ENCODE measurements at places on chromosomes 6 and 20.

GRCh38 chr20:25253606-25254275 is 5.9 kb downstream of the PYGB start:
- peak; percentile 1 for DNase-seq

- no peak for DNase-seq
These were observed 67.0 kb upstream of the FRMD1 start for GRCh38 chr6:168145747-168146596.

GRCh38 chr6:13678255-13678983 is 33.2 kb downstream of the RANBP9 start:
- DNase-seq = no peak

- DNase-seq = no peak
These were observed 427.0 kb upstream of the SPTLC3 start for GRCh38 chr20:12581644-12582289.

DNA sequence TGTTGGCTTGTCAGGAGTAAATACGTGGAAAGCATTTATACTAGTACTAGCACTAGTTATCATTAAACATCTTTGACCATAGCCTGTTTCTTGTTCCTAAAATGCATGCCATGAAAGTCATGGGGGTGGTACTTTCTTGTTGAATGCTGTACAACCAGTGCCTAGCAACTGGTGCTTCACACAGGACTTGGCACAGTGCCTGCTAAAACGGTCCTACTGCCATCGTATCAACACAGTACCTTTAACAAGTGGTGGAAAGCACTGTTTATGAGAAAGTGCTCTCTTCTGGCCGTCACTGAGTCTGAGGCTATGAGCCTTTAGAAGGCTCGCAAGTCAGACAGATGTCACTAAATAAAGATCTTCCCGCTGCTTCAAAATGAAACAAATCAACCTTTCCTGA is 21.6 kb downstream of the ZNFX1 start:
- DNase-seq = no peak

DNA sequence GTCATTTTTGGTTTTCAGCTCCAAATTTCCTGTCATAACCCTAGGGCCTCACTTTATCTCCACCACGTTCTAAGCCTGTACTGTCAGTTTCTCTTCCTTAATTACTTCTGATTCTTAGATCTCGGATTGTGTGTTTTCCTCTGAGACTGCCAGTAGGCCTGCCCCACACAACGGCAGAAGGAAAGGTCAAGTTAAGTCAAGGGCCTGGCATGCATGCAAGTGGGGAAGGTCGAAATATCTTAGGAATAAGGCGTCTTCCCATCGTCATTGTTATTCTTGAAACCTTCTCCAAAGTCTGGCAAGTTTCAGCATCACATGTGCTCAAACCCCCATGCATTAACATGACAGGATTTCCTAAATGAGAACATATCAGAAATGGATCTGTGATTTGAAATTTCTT is 203.5 kb upstream of the TSHZ2 start:
- DNase-seq = no peak

- no peak for DNase-seq
These were observed 27.2 kb downstream of the L3MBTL3 start for GRCh38 chr6:130045622-130046021.

DNA sequence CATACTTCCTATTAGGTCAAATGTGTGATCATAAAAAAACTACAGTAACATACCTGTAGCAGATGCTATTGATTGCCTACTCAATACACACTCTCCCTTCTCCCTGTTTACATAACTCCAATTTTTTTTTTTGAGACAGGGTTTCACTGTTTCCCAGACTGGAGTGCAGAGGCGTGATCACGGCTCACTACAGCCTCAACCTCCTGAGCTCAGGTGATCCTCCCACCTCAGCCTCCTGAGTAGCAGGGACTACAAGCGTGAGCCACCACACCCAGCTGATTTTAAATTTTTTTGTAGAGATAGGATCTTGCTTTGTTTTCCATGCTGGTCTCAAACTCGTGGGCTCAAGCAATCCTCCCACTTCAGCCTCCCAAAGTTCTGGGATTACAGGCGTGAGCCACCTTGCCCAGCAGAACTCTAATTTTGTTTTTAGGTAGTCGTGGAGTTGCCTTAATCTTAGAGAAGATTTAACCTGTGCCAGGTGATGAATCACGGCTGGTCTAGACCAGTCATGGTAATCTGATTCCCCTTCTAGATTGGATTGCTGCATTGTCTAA is 14.0 kb upstream of the KIF3B start:
- DNase-seq = no peak

GRCh38 chr20:32153156-32153665 is 43.7 kb downstream of the TM9SF4 start:
- no peak for DNase-seq

GRCh38 chr20:6680854-6681253 is 86.6 kb upstream of the BMP2 start:
- no peak for DNase-seq

GRCh38 chr6:71181565-71181964 is 107.0 kb upstream of the OGFRL1 start:
- DNase-seq = no peak

DNA sequence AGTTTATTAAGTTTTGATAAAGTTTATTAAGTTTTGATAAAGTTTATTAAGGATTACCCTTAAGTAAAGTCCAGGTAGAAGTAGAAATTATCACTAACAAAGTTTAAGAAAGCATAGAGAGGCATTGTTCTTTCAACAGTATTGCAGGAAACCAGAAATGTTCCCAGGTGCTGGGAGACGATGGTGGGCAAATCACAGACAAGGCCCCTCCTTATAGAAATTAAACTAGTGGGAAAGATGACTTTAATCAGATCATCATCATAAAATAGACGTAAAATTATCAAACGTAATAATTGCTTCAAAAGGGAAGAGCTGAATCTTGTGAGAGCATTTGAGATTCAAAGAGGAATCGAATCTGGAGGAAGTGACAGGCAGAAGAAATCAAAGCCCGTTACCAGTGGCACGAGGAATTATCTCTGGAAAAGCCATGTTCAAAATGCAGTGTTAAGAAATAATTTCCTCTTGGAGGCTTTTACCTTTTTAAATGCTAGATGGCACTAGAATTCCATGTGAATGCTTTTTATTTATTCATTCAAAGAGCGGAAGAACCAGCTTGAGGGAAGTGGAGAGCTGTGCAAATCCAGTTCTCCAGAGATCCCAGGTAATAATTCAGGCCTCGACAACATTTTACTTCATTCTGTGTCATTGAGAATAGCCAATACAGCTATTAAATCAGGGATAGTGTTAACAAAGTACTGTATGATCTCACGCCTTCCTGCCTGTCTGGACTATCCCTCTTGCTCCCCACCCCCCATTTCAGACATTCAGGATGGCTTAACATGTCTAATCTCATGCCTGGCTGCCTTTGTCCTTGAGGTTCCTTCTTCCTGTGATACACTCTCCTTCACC is 1.0 kb upstream of the APMAP start:
- DNase-seq = peak; percentile 18

GRCh38 chr6:81376745-81377144 is 375.7 kb downstream of the TENT5A start:
- DNase-seq = no peak

- peak; percentile 99 for DNase-seq
These were observed at the start of gene MED23 for GRCh38 chr6:131627724-131628682. Gene MED23, minus strand, starts transcription at chr6:131628242. Its CDS starts 193 bp downstream, at chr6:131628049.

- peak; percentile 70 for DNase-seq
These were observed at the start of gene POU3F2 for GRCh38 chr6:98834060-98835031. Gene POU3F2, plus strand, starts transcription at chr6:98834574. Its CDS starts 300 bp downstream, at chr6:98834874.

DNA sequence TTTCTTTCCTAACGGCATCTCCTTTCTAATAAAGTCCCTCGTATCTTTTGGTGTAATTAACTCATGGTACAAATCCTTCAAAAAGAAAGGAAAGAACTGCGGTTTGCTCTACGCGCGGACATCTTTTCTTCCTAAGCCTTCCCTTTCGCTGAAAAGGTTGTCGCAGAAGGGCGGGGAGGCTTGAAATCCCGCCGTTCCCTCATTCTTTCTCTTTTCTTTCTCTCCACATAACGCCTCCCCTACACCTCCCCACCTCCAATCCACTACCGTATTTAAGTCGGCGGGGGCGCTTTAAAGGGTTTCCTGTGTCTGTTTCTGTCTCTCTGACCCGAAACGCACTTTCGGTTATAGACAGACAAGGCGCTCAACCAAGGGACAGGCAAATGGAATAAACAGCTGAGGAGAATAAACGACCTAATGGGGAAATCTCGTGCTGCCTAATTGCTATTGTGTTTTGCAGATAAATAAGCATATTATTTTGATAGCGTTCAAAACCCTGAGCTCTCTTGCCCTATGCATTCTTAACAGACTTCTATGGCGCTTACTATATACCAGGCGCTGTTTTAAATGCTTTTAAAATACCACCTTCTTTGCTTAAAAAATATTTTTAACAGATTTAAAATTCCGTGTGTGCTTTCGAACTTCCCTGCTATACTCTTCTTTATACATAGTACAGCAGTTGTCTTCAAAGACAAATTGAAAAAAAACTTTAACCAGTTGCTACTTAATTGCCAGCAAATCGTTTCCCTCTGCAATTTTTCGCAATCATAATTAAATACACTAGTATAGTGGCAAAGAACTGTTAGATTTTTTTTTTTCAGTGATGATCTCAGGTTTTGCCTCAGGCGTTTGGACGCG is 2.5 kb upstream of the HEY2 start:
- peak; percentile 75 for DNase-seq

DNA sequence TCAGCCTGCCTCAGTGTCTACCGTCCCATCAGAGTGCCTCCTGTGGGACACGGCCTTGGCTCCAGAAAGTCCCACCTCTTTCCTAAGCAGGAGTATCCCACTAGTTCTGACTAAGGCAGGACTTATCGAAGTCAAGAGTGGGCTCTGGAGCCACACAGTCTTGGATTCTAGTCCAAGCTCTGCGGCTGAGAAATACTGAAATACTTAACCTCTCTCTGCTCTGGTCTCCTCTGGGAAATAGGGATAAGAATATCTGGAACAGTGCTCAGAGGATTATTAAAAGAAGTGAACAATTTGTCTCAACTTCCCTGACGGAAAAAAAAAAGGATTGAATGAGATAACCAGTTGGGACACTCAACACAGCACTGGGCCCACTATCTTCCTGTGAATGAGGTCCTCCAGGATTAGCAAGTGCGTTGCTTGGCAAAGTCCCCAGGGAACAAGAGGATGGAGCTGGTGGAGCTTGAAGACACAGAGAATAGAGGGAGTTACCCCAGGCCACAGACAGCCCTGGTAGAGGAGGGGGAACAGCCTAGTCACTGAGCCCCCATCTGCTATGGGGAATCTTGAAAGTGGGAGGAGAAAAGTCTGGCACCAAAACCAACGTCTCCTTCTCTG is 34.6 kb upstream of the FOXP4 start:
- no peak for DNase-seq

- no peak for DNase-seq
These were observed 2.1 kb upstream of the OSBPL2 start for GRCh38 chr20:62236200-62236599.

GRCh38 chr6:148398244-148398643 is 55.6 kb downstream of the SASH1 start:
- DNase-seq = no peak

GRCh38 chr6:109939654-109940053 is 38.5 kb upstream of the GPR6 start:
- no peak for DNase-seq

GRCh38 chr20:42110301-42110700 is 492.1 kb upstream of the CHD6 start:
- DNase-seq = no peak

- no peak for DNase-seq
These were observed 111.7 kb upstream of the NEDD9 start for GRCh38 chr6:11343963-11344723.

GRCh38 chr6:66599541-66599940 is 892.5 kb upstream of the EYS start:
- no peak for DNase-seq

DNA sequence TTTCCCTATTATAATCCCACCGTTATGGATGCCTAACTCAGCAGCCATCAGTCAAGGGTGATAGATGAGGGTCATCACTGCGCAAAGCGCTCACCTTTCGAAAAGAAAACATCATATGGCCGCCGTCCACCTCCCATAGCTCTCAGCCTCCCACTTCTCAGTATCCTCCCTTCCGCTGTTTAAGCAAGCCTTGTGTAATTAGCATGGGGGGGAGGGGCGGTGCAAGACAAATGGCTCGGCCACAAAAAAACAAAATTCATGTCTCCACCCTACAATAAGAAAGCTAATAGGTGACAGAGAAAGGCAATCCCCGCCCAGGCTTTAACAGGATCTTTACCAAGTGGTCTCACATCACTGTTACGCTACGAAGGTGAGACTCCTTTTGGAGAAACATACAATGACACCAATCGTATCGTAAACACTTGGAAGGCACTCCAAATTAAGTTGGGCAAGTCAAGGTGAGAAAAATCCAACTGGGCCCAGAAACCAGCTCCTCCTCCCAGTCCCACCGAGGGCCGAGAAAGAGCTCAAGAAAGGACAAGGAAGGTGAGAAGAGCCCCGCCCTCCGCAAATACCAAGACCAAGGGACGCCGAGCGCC is 645 bp downstream of the DDX39B start:
- DNase-seq = peak; percentile 75

- DNase-seq = no peak
These were observed 30.7 kb downstream of the ZFAND3 start for GRCh38 chr6:37850260-37850659.

- DNase-seq = no peak
These were observed 12.9 kb downstream of the TAGAP start for GRCh38 chr6:159031846-159032245.

DNA sequence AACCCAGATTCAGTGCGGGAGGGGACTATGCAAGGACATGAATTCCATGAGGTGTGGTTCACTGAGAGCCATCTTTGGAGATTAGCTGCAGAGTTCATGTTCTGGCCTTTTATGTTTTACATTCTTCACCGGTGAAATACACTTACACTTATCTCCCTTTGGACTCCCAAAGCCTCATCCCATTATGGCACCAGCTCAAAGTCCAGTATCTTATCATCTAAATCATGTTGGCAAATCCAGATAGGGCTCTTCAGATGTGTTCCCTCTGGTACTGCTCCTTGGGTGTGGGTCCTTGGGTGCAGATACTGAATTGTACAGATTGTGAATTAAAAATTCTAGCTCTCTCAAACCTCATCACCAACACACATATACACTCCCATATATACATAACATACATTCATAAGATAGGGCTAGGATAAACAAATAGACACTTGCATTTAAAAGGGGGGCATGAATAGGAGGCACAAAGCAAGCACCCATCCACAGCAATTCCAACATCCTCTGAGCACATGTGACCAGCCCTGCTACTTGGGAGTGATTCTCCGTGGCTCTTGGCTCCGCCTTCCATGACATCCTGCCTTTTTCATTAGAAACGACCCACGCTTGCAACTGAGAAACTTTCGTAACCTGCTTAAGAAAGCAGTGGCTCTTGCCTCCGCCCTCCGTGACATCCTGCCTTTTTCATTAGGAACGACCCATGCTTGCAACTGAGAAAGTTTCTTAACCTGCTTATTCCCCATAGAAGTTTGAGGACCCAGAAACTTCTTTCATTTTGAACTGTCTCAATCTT is 53.6 kb upstream of the LRRC1 start:
- peak; percentile 50 for DNase-seq

GRCh38 chr6:113187661-113188060 is 669.5 kb upstream of the MARCKS start:
- DNase-seq = no peak

GRCh38 chr20:60921022-60921622 is 330.9 kb upstream of the CDH4 start:
- peak; percentile 56 for DNase-seq

- DNase-seq = no peak
These were observed 47.3 kb downstream of the LY86 start for GRCh38 chr6:6635869-6636268.

GRCh38 chr20:4962241-4962855 is 39.0 kb downstream of the SLC23A2 start:
- DNase-seq = peak; percentile 42
